ENCODE measurements at places on chromosomes 2 and 18.

- DNase-seq, result peak; percentile 7
These were observed 79.0 kb downstream of the TTC21B start for GRCh38 chr2:165874445-165875039.

- no peak for DNase-seq
These were observed 17.5 kb downstream of the MGAT4A start for GRCh38 chr2:98713332-98714015.

DNA sequence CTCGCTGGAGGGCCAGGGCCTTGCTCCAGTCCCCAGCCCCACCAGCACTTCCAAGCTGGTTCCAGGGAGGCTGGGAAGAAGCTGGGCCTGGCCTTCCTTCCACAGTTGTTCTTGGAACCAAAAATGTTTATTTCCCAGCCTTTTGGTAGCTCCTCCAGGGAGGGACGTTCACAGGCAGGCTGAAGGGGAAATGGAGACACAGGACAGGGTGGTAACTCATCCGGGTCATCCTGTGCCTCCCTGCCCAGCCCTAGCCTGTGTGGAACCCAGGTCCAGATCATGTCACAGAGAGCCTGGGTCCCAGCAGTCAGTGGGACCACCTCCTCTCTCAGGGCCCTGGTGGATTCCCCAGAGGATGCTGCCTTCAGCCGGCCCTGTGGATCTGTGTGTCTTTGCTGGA, 12.5 kb upstream of the ARMC9 start:
- no peak for DNase-seq

GRCh38 chr18:79523736-79524180, 128.0 kb downstream of the NFATC1 start:
- no peak for DNase-seq

DNA sequence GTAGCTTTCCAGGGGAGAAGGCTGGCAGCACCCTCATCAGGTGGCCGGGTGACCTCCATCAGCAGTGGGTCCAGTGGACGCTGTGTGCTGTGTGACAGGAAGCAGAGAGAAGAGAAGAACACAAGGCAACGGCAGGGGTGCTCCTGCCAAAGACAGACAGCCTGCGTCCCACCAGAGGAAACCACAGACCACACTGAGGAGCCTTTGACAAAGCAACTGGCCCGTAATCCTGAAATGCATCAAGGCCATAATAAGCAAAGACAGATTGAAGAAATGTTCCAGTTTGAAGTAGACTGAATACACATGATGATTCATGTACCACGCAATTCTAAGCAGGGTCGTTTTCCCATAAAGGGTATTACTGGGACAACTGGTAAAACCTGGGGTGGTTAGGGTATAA, 172.4 kb downstream of the FBXO15 start:
- no peak for DNase-seq
